Karpas-422 (cell line): ENCODE measurements at places on chromosomes 2 and 18.

DNA sequence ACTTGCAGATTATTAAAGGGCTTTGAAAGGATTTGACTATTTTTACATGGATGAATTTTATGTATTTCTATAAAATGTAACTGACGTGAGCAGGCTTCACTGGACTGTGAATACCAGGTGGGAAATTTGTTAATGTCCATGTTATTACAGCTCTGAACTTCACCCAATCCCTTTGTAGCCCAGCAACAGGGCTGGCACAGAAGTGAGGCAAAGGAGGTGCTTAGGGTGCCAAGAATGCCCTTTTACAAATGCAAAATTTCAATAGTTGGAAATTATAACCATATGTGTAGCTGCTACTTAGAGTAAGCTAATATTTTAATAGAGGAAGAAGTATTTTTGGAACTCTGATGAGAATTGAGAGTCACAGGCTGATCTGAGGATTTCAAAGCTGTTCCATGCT lies 53.7 kb upstream of the FAM98A start:
- no peak for DNase-seq

- no peak for DNase-seq
Observed at GRCh38 chr2:124607679-124608078, 582.6 kb downstream of the CNTNAP5 start.

DNA sequence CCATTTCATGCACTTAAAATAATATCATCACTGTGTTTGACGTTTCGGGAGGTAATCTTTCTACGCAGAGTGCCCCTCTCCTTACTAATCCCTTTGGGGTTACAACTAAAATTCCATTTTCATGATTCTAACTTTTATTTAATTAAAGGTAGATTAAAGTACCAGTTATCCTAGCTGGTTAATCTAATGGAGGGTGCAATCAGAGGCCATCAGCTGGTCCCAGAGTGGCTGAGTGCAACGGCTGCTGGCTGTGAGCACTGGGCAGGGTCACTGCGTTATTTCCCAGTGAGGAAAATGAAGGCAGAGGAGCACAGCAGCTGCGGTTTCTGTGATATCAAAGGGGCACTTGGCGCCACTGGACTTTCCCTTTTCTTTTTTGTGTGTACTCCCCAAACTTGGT lies 12.1 kb downstream of the SCYGR4 start:
- no peak for DNase-seq

- peak; percentile 43 for DNase-seq
Observed at GRCh38 chr2:18455236-18455862, 105.1 kb downstream of the RDH14 start.

DNA sequence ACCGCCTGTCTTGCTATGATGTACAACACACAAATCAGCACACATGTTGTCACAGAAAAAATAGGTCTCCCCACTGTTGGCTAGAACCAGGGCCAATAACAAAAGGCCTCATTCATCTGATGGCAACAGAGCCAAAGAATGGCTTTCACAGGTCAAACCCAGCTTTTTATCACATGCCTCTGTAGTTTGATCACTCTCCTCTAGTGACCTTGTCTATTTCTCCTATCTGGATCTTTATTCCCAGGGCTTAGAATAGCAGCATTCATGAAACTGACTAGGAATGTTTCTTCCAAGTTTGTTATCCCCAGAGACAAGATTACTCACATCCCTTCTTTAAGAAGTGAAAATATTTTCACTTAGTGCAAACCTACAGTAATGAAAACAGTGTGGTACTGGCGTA lies 285.8 kb upstream of the GYPC start:
- no peak for DNase-seq
